Esophagus (tissue), 2 donors: ENCODE measurements at places on chromosomes 11 and 22. TPM values are rescaled to one million over a fixed set of nuclear protein-coding genes. Genes with fewer than 3 reads are reported as not detected.

GLYAT gene
- polyA plus RNA-seq = not detected

RAB39A gene
- polyA plus RNA-seq = not detected

MAML2 gene
- polyA plus RNA-seq = 1.9 TPM

BTBD18 gene
- 0.02 TPM for polyA plus RNA-seq

C11orf97 gene
- polyA plus RNA-seq = not detected

PNPLA3 gene
- 0.41 TPM for polyA plus RNA-seq

INPPL1 gene
- 88.1 TPM for polyA plus RNA-seq

ARHGAP42 gene
- polyA plus RNA-seq = 1.2 TPM

OR2AG2 gene
- polyA plus RNA-seq = not detected

CACNA1I gene
- polyA plus RNA-seq = 0.37 TPM

TIMP3 gene
- polyA plus RNA-seq = 8.9 TPM

CTSF gene
- 10.2 TPM for polyA plus RNA-seq

OR52H1 gene
- not detected for polyA plus RNA-seq

SLC16A8 gene
- polyA plus RNA-seq = 0.25 TPM

GVQW3 gene
- 0.11 TPM for polyA plus RNA-seq

POGLUT3 gene
- polyA plus RNA-seq = 7.8 TPM

ART1 gene
- polyA plus RNA-seq = not detected

FOLR1 gene
- 0.94 TPM for polyA plus RNA-seq

HEPN1 gene
- polyA plus RNA-seq = not detected

SLC22A12 gene
- polyA plus RNA-seq = not detected

CYB5R2 gene
- 20.7 TPM for polyA plus RNA-seq

RIC3 gene
- 11.6 TPM for polyA plus RNA-seq

UPB1 gene
- 0.06 TPM for polyA plus RNA-seq

C22orf42 gene
- not detected for polyA plus RNA-seq

GGTLC2 gene
- not detected for polyA plus RNA-seq

OR52A1 gene
- not detected for polyA plus RNA-seq

DDIAS gene
- polyA plus RNA-seq = 2.5 TPM

LAMTOR1 gene
- 109 TPM for polyA plus RNA-seq

TRPM5 gene
- not detected for polyA plus RNA-seq

NCF4 gene
- 4.2 TPM for polyA plus RNA-seq

CLTCL1 gene
- 2.8 TPM for polyA plus RNA-seq

OR51E1 gene
- polyA plus RNA-seq = 0.04 TPM

ADM2 gene
- 2.2 TPM for polyA plus RNA-seq

CELSR1 gene
- polyA plus RNA-seq = 34.8 TPM

ADAMTS8 gene
- polyA plus RNA-seq = 2.2 TPM

SLC17A6 gene
- polyA plus RNA-seq = not detected

CD3E gene
- 5.1 TPM for polyA plus RNA-seq

SPDYC gene
- polyA plus RNA-seq = not detected

ZNF202 gene
- polyA plus RNA-seq = 5.0 TPM

TUB gene
- 0.78 TPM for polyA plus RNA-seq

NLRX1 gene
- polyA plus RNA-seq = 24.9 TPM

GLYATL1 gene
- polyA plus RNA-seq = 0.18 TPM

A4GALT gene
- polyA plus RNA-seq = 19.3 TPM

ARVCF gene
- 3.4 TPM for polyA plus RNA-seq

ACR gene
- 0.14 TPM for polyA plus RNA-seq

DHCR7 gene
- polyA plus RNA-seq = 26.2 TPM

OR10A4 gene
- polyA plus RNA-seq = not detected

ZFTA gene
- 2.6 TPM for polyA plus RNA-seq

FAM118B gene
- 7.0 TPM for polyA plus RNA-seq

DGCR6 gene
- polyA plus RNA-seq = 0.68 TPM

CD3D gene
- 2.2 TPM for polyA plus RNA-seq

PANX3 gene
- polyA plus RNA-seq = not detected

PSMA1 gene
- polyA plus RNA-seq = 111 TPM

FOLR2 gene
- polyA plus RNA-seq = 1.1 TPM

TMA7B gene
- polyA plus RNA-seq = 0.14 TPM

OR5M11 gene
- not detected for polyA plus RNA-seq

MS4A1 gene
- polyA plus RNA-seq = 1.5 TPM

NXPE1 gene
- polyA plus RNA-seq = not detected

CHRM4 gene
- polyA plus RNA-seq = not detected
